Ovary (tissue), 10 donors: ENCODE measurements at places on chromosomes 16 and 17. TPM values are rescaled to one million over a fixed set of nuclear protein-coding genes. Genes with fewer than 3 reads are reported as not detected.

The ZACN gene
- polyA plus RNA-seq: 1.1 TPM

The FAM171A2 gene
- polyA plus RNA-seq: 3.6 TPM

The TMEM208 gene
- 26.3 TPM for polyA plus RNA-seq

The EVI2B gene
- 2.0 TPM for polyA plus RNA-seq

DNA sequence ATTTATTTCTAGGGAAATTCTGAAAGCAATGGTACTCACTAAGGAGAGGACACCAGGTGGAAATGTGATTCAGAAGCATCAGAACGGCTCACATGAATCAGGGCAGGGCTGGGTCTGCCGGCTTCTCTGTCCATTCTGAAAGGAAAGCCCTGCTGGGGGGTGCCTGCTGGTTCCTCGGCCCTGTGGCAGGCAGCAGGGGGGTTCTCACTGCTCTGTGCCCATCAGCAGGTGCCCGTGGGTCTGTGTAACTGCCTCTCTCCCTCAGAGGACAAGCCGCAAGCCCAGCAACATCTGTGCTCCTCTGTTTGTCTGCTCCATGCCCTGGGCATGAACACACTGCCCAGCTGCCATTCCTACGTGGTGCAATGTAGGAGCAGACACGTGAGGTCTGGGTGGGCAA is 74.9 kb upstream of the ZNF423 start:
- DNase-seq: no peak

GRCh38 chr17:596763-597644 is 117.6 kb downstream of the VPS53 start:
- no peak for DNase-seq

- DNase-seq: peak; percentile 92
Measured at GRCh38 chr17:42673885-42674754, 2.7 kb downstream of the PLEKHH3 start.

GRCh38 chr17:75850928-75851692 is 4.0 kb downstream of the WBP2 start:
- no peak for DNase-seq

DNA sequence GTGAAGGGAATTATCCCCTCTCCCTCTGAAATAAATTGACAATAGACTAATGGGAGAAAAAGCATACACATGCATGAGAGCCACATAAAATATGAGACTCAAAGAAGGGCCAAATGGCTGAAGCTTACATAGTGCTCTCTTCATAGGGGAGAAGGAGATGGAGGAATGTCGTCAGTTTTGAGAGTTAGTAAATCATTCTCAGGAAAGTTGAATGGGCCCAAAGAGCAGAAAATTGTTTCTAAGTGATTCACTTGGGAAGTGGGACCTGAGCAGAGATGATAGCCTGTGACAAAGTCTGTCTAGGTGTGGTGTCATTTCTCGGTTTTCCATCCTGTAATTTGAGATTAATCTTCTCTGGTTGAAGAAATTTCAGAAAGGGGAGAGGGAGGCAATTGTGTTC is 35.0 kb downstream of the BCAS3 start:
- DNase-seq: no peak

- DNase-seq: no peak
Measured at GRCh38 chr17:77847221-77848085, 111.0 kb upstream of the TNRC6C start.

- DNase-seq: no peak
Measured at GRCh38 chr16:64012166-64012565, 1109.7 kb downstream of the CDH11 start.

DNA sequence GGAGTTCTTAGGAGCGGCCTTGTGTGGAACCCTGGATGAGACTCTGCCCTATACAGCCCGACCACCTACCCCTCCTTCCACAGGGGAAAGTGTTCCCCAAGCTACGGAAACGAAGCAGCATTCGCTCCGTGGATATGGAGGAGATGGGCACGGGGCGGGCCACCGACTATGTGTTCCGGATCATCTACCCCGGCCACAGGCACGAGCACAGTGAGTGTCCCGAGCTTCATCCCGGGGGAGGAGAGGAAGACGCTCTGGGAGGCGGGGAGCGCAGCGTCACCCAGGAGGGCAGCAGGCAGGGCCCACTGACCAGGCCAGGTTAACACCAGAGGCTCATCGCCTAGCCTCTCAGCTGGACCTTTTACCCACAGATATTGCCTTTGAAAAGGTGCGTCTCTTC is 27.8 kb downstream of the SGSM2 start:
- no peak for DNase-seq

- DNase-seq: no peak
Measured at GRCh38 chr17:82790391-82790790, 38.5 kb downstream of the TBCD start.

DNA sequence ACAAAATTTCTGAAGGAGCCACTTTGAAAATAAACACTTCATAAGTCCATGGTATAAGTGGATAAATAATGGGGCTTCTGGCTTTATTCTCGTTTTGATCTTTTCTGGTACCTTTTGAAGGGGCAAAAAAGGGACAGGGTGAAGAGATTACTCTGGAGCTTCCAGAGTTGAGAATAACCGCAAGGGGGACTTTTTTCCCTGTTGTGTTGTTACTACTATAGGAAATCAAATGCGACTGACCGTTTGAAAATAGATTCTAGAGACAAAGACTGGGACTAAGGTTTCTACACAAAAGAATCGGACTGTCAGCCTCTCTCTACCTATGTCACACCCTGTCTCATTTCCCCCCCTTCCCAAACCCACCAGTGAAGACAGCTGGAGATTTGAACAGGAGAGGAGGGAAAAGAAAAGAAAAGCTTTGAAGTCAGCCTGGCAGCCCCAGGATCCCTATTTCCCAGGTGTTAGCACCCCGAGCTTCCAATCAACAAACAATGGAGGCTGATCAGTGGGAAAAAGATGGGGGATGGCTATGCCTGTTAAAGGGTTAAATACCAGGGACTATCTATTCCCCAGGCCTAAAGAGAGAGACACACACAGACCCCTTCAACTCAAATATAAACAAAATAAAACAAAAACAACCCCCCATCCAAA is 8.4 kb downstream of the HOXB4 start:
- DNase-seq: no peak

DNA sequence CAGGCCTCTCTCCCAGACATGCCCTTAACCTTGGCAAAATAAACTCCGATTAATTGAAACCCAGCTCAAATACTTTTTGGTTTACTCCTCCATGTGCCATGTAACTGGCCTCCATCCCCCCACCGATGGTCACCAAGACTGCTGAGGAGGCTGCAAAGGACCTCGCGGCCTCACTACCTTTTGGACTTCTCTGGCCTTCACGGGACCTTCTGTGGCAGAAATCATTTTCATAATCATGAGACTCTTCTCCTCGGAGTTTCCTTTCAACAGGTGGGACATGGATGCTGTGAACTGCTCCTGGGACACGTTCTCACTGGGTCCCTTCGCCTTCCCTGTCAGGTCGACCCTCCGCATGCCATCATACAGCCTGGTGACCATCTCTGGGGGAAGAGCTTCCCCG is 9.0 kb downstream of the MEAK7 start:
- no peak for DNase-seq

DNA sequence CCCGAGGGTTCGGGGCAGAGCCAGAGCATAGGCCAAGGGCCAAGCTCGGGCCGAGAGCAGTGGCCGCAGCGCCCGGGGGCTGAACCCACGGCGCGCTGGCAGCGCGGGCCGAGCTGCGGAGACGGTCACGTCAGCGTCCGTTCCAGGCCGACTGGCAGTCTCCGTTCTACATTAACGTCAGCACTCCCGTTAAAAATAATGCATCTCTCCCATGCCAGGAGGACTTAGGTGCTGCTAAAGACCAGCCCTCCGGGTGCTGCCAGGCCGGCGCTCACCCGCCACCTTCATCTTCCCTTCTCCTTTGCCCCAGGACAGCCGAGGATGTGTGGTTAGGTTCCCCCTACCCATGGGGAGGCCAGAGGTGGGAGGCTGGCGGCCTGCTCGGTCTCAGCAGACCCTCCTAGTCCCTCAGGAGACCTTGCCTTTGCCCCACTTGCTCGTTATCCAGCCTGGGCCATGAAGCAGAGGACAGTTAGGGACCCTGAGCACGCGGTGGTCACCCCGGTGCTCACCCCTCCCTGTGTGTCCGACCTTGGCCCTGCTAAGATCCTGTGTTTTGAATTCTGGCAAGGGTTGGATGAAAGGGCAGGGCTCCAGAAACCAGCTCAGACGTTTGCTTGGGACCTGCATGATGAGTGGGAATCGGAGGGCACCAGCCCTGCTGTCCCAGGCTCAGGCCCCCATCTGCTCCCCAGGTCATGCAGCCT is 572 bp downstream of the MPG start:
- DNase-seq: peak; percentile 60

DNA sequence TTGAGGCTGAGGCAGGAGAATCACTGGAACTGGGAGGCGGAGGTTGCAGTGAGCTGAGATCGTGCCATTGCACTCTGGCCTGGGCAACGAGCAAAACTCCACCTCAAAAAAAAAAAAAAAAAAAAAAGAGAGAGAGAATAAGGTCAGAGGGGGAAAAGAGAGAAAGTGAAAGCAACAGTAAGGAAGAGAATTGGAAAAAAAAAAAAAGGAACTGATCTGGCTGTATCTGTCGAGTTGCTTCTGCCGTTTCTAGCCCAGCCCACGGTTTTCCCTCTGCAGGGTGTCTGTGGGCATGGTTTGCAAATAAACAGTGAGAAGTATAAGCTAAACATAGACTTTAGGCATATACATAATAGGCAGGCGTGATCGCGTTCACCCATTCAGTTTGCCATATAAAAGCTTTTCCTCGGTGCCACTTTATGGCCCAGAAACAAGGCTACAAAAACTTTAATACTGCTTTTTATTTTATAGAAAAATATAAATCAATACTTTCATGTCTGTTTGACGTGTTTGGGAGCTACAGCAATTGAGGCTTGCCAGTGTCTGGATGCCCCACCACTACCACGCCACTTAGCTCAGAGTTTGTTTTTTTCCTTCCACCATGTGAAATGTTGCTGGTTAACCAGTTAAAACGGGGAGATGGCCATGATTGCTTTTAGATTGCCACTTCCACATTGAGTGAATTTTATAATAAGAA is 436.7 kb downstream of the MAF start:
- DNase-seq: no peak

GRCh38 chr16:30535106-30535776 is 583 bp upstream of the ZNF747 start:
- DNase-seq: no peak

DNA sequence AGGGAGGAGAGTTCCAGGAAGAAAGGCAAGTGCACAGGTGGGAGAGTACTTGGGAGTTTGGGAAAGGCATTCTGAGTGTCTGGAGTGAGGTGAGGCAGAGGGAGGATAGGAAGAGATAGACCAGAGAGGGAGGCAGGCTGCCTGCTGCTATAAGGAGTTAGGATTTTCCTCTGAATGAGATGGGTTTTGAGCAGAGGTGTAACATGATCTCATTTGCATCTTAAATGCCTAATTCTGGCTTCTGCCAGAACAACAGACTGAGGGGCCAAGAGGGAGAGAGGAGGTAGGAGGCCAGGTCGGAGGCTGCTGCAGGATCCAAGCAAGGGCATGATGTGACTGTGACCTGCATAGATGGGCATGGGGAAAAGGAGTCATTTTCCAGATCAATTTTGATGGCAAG is 31.5 kb upstream of the IRX6 start:
- DNase-seq: no peak

DNA sequence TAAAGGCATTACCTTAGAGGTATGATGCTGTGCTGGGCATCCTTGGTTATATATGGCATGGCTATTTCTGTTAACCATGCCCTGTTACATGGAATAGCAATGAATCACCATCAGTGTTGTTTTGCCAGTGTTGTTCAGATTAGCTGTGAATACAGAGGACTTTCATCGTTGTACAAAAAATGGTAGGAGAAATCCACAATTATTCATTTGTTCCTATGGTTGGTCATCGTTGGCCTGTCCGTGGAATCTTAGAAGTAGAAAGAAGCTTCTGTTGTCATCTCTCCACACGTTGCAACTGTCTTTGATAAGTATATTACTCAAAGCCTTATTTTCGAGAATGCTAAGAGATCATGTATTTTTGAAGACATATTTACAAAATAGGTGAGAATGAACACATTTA is 114.3 kb upstream of the CACNG5 start:
- DNase-seq: no peak

DNA sequence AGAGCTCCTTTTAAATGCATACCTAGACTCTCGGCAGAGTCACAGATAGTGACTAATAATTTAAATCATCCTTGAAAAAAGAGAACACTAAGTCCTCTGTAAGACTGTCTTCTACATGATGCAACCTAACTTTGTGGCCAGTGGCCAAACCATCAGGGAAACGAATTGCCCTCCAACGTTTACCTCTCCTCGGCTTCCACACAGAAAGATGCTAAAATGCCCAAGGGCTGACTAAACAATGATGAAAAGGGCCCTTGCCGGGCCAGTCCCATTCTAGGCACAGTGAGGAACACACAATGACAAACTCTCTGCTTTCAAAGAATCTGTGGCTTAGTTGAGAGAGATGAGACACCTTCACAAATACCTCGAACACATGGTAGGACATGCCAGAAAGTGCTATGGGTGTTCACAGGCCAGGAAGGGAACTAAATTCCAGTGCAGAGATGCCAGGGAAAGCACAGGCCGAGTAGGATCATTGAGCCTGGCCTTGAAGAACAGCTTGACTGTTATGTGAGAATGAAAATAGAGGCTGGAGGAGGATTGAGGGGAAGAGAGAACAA is 35.3 kb upstream of the PITPNM3 start:
- no peak for DNase-seq

DNA sequence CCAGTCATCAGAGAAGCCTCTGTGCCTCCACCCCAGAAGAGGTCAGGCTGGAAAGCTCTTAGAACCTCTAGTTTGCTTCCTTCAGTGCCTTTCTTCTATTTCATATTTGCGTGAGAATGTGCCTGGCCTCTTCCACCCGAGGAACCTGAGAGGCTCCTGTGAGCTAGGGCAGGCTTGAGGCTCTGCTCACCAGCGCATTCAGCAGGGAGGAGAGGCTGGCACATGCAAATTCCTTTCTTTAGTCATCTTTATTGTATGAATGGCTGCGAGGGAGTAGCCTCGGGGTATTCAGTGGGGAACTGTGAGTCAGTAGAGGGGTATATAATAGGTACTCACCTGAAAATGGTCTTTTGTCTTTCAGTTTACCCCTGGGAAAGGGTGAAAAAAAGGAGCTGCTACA is 268.3 kb downstream of the ABCC12 start:
- no peak for DNase-seq

- peak; percentile 65 for DNase-seq
Measured at GRCh38 chr17:16407911-16408588, 7.3 kb upstream of the TRPV2 start.

GRCh38 chr17:47633996-47634395 is 15.7 kb upstream of the KPNB1 start:
- no peak for DNase-seq

GRCh38 chr17:60416368-60416925 is 5.8 kb upstream of the CHCT1 start:
- DNase-seq: no peak
